ENCODE measurements at places on chromosomes 12 and 14. TPM values are rescaled to one million over a fixed set of nuclear protein-coding genes. Genes with fewer than 3 reads are reported as not detected.

Gene TMEM52B
- total RNA-seq, result 10.4 TPM

Gene P2RX7
- 4.6 TPM for total RNA-seq

Gene ASIC1
- total RNA-seq, result 1.4 TPM

Gene TAS2R7
- not detected for total RNA-seq

Gene FAIM2
- 0.29 TPM for total RNA-seq

Gene RPL10L
- total RNA-seq, result not detected

Gene RAB15
- 3.2 TPM for total RNA-seq

Gene DGLUCY
- 44.1 TPM for total RNA-seq

Gene RAP1B
- 220 TPM for total RNA-seq

Gene LRRC43
- total RNA-seq, result 11.5 TPM

Gene LTBP2
- total RNA-seq, result 96.8 TPM

Gene EFCAB11
- total RNA-seq, result 14.4 TPM

Gene PRH2
- total RNA-seq, result not detected

Gene ARHGEF40
- 20.9 TPM for total RNA-seq

Gene BCL11B
- total RNA-seq, result under 0.01 TPM

Gene G2E3
- 7.2 TPM for total RNA-seq

Gene KCNH3
- 0.35 TPM for total RNA-seq

Gene SERPINA5
- not detected for total RNA-seq

Gene KCNMB4
- total RNA-seq, result under 0.01 TPM

Gene INHBC
- not detected for total RNA-seq

Gene COX6A1
- total RNA-seq, result 694 TPM

Gene RFX4
- total RNA-seq, result not detected

Gene C12orf54
- not detected for total RNA-seq

Data from myometrial cell (primary cell).